ENCODE measurements at places on chromosomes 16 and 17.

DNA sequence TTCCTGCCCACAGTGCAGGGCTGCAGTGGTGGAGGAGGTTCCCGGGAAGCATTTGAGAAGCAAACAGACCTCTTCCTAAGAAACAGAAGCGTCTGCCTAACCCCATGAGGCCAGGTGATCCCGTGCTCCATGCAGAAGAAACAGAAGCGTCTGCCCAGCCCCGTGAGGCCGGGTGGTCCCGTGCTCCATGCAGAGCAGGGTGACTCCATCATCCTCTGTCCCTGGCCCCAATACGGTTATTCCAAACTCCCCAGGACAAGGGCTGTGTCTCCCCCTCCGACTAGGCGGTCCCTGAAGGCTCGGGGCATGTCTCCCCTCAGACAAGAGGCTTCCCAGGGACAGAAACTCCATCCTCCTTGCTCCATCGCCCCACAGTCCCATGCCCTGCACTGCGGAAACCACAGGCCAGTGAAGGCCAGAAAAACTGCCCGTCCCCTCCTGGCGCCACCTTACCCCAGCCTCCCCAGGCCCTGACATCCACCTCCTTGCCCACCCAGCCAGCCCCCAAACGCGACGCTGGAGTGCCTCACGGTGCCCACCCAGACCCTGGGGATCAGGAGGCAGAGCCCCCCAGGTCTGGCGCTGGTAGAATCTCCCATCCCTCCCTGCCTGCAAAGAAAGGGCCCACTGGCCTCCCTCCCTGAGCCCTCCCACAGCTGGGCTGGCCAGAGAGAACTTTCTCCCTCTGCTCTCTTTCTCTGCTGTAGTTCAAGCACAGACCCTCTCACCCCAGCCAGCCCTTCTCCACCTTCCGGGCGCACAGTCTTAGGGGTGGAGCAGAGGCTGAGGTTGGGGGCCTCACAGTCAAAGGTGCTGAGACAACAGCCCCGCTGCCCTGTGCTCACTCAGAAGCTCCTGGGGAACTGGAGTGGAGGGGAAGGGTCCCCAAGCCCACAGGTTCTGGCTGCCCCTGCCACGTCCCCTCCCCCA, 30.6 kb upstream of the KRT17 start:
- no peak for DNase-seq

GRCh38 chr17:39547713-39548478, 59.8 kb downstream of the NEUROD2 start:
- peak; percentile 86 for DNase-seq

DNA sequence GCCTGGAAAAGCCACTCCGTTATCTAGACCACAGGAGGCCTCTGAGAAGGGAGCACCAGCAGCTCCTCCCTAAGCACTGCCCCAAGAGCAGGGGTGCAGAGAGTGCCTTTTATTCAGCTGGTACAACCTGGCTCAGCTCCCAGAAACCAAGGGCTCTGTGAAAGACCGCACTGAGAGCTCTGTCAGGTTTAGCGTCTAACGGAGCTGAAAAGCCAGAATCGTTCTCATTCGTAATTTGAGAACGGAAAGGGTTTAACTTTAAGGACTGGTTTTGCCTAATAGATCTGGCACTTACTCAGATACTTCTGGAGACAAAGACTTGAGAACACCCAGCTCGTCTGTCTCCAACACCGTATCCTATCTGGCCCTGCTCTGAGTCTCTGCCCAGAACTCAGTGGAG, 13.5 kb downstream of the MPG start:
- no peak for DNase-seq

- peak; percentile 54 for DNase-seq
Measured at GRCh38 chr17:27430882-27431491, 25.3 kb upstream of the KSR1 start.

GRCh38 chr17:57096472-57097202, 11.6 kb downstream of the AKAP1 start:
- no peak for DNase-seq

DNA sequence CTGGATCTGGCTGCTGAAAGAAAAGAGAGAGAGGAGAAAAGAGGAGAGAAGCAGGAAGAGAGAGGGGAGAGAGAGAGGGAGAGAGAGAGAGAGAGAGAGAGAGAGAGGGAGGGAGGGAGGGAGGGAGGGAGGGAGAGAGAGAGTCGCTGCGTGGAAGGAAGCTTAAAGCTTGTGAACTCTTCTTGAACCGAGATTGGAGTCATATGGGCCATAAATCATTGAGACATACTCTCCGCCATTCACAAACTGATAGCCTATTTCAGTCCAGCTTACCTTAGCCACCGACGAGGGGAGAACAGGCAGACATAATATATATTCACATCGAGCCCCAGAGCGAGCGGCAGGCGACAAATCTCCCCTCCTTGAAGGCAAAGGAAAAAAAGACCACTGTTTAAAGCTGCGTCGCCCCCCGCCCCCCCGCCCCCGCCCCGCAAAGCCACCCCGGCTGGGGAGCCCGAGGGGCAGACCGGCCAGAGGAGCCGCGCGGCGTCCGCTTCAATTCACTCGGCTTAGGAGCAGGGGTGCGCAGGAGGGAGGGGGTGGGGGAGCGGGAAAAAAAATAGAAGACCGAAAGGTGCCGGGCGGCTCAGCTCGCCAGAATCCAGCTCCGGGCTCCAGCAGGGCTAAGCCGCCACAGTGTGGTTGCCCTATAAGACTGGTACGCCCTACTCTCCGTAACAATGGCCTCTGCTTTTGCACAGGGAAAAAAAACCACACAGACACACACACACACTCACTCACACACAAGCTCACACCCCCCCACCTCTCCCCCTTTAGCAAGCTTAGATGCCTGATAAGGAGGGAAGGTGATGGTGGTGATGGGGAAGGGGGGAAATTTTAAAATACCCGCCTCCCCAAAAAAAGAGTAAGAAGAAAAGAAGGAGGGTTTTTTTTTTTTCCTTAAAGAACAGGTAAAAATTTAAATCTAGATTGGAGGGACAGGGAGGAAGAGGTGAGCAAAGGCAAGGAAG, 10.6 kb upstream of the HOXB2 start:
- peak; percentile 74 for DNase-seq

DNA sequence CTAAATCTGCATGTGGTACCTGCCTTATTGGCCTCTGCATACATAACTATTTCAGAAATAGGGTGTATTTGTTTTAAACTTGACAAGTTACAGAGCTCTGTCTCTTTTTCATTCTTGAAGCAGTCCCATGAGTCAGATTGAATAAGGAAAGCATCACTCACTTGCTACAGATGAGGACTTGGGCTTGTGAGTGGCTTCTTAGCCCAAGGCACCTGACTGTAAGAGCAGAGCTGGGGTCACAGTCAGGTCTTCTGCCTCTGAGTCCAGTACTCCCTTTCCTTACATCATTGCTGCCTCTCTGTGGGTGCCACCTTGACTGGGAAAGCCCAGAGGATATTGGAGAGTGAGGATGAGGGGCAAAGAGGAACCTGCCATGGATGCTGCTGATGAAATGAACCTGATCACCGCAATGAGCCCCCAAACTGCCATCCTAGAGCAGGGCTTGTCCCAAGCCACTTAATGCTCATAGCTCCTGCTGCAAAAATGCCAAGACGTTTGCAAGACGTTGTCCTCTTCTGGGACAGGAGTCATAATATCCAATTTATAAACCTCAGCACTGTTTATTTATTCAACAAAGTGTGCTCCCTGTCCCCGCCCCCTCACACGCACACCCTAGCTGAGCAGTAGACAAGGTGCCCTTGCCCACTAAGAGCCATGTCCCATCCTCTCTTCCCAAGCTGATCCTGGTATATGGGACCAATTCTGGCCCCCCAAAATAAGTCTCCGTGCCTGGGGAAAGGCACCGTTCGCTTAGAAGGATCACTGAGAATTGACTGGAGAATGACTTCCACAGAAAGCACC, 74.1 kb downstream of the CCDC182 start:
- no peak for DNase-seq

- peak; percentile 64 for DNase-seq
Measured at GRCh38 chr16:4306470-4307214, 9.2 kb upstream of the GLIS2 start.

- DNase-seq, result no peak
Measured at GRCh38 chr17:77096570-77097214, 44.1 kb upstream of the SEC14L1 start.

DNA sequence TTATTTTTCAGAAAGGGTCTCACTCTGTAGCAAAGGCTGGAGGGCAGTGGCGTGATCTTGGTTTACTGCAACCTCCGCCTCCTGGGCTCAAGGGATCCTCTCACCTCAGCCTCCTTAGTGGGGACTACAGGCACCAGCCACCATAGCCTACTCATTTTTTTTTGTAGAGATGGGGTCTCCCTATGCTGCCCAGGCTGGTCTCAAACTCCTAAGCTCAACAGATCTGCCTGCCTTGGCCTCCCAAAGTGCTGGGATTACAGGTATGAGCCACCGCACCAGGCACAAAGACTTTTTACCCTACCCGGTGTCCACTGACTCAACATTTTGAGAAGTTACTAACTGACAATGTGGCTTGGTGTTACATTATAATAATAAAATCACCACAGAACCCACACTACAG, 7.2 kb downstream of the GRB2 start:
- no peak for DNase-seq

Data from nephron progenitor cell (in vitro differentiated cells).